ENCODE measurements at places on chromosomes 7 and 10.

DNA sequence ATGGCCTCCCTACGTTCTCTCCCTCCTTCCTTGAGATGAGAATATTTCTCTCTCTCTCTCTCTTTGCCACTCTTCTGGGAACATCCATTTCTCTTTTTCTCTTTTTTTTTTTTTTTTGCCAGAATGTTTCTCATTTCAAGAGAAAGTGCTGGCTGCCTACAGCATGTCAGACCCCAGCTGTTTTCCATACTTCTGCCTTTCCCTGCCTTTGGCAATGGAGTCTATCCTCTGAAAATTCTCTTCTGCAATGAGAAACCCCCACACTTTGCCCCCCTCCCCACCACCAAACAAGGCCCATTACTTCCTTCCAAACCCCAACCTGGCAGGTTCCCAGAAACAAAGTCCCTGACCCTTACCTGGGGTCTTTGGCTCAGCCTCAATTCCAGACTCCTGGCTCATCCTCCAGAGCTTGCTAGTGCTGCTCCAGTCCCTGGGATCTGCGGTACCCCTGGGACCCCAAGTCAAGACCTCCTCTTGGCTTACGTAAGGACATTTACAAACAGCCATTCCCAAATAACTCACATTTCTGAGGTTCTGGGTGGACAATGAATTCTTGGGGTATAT is 17.4 kb upstream of the CCL26 start:
- DNase-seq, result no peak

GRCh38 chr10:76572021-76572420 is 1065.6 kb downstream of the KCNMA1 start:
- DNase-seq, result no peak

- no peak for DNase-seq
Measured at GRCh38 chr7:94012746-94013145, 8.6 kb upstream of the BET1 start.

DNA sequence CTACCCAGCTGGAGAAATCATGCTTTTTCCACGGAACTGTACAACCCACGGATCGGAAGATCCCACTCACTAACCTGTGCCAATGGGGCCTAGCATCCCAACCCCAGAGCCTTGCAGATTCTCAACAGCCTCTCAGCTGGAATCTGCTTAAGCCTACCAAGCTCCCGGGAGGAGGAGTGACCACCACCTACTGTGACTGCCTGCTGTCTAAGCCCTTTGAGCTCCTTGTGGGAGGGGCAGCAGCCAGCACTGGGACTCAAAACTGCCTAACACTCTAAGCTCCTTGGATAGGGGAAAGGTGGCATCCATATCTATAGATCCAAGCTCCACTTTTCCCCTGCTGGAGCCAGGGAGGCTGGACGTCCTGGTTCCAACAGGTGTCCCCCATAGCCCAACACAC is 254.4 kb upstream of the CNTNAP2 start:
- DNase-seq, result no peak

- DNase-seq, result no peak
Measured at GRCh38 chr10:117669122-117669521, 126.6 kb downstream of the EMX2 start.
